ENCODE measurements at places on chromosomes 3 and 15.

DNA sequence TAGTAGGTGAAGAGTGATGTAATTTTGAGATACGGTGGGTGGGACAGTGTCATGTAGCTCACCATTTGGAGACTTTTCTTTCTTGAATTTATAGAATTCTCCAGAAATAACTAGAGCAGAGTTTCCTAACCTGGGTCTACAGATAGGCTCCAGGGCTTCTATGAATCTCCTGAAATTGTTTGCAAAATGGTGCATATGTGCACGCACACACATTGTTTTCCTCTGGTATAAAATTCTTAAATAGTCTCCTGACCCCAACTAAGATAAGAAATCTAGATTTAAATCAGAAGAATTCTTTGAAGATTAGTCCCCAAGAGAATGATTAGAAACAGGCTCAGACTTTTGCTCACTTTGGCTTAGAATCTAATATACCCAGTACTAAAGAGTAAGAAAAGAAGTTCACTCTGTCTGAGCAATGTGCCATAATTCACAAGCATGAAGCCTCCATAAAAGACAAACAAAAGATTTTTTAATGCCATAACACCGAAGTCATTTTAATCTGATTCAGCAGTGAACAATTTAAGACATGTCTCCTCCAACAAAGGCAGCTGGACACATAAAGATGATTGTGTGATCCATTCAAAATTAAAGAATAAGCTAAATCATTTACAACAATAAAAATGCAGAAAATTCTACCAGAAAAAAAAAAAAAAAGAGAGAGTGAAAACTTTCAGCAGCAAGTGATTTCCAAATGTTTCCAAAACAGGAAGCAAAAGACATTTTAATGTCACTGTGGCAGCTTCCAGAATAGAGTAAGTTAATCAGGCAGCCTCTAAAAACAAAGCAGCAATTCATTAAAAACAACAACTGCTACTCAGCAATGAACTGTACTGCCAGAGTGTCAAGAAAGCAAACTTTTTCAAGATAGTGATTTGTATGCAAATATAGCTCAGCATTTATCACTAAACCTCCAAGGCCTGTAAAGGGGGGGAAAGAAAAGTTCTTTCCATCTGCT is 975.5 kb upstream of the CFAP20DC start:
- peak; percentile 1 for DNase-seq

GRCh38 chr3:53719796-53720195 is 126.4 kb downstream of the CHDH start:
- peak; percentile 14 for DNase-seq

- no peak for DNase-seq
These were observed 45.9 kb downstream of the DAPK2 start for GRCh38 chr15:64000183-64000951.

DNA sequence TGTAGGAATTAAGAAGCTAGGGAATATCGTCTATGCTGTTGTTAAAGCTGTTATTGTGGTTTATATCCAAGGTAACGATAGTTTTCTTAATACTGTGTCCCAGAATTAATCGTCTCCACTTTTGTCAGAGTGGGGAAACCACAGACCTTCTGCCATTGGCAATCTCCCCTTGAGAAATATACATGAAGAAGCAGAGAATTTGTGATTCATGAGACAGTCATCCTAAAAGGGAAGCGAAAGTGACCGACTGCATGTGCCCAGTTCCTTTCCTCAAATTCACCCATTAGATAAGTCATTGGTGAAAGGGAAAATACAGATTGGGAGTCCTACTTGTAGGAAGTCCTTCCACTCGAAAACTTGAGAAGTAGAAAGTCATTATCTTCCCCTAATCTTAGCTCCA is 26.6 kb downstream of the DIPK2A start:
- peak; percentile 88 for DNase-seq

GRCh38 chr3:129058441-129059200 is 2.0 kb upstream of the GP9 start:
- DNase-seq, result no peak

GRCh38 chr15:37902126-37902525 is 32.3 kb upstream of the TMCO5A start:
- DNase-seq, result no peak

GRCh38 chr3:30289324-30289723 is 317.1 kb upstream of the TGFBR2 start:
- peak; percentile 27 for DNase-seq

DNA sequence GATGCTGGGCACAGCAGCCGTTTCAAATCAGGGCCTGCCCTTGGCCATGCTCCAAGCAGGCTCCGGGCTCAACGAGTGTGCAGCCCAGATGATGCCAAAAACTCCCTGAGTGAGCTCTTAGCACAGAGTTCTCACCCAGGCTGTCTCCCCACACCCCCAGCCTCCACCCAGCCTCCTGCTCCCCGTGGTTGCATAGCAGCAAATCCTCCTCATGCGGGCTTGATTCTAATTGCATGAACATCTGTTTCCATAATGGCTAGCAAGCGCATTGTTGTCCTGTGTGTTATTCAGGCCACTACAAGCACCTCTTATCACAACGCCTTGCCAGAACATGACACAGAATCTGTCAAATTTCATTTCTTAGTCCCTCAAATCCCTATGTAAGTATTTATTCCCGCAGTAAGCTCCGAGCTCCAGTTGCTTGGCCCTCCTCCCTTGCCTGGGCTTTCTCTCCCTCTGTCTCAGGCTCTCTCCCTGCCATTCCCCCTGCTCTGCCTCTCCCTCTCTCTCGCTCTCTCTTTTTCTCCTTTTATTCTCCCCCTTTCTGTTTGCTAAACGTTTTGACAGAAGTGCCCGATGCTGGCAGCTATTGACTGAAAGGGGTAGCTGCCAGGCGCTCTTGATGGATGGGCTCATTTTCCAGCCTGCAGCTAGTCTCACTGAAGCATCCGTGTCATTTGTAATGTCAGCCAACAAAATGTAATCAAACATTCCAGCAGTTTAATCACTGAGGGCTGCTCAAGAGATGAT is 306.5 kb downstream of the IL20RB start:
- DNase-seq, result no peak

DNA sequence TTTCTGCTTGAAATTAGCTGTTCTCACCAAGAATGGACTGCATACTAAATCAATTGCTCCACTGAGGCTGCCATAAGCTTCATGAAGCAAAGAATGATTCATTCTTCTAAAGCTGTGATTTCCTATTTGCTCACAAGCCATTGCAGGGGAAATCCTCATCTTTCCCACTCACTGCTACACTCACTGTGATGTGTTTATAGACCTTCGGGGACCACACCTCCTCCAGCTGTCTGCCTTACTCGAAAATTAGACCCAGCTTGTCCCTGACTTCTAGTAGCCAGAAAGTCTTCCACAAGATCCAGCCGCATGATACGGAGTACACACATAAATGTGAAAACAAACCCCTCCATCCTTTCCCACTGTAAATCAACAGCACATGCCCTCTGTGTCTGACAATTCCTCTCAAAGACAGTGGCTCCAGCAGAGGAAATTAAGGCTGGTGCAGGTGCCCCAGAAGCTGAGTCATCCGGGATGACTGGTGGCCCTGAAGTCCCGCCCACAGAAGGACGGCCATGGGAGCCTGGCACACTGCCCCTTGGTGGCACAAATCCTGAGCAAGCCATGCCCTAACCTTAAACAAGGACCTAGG is 172.0 kb downstream of the STT3B start:
- peak; percentile 88 for DNase-seq

GRCh38 chr3:148642214-148642613 is 55.5 kb upstream of the AGTR1 start:
- DNase-seq, result peak; percentile 27

GRCh38 chr3:168996622-168997021 is 666.9 kb downstream of the MECOM start:
- no peak for DNase-seq

DNA sequence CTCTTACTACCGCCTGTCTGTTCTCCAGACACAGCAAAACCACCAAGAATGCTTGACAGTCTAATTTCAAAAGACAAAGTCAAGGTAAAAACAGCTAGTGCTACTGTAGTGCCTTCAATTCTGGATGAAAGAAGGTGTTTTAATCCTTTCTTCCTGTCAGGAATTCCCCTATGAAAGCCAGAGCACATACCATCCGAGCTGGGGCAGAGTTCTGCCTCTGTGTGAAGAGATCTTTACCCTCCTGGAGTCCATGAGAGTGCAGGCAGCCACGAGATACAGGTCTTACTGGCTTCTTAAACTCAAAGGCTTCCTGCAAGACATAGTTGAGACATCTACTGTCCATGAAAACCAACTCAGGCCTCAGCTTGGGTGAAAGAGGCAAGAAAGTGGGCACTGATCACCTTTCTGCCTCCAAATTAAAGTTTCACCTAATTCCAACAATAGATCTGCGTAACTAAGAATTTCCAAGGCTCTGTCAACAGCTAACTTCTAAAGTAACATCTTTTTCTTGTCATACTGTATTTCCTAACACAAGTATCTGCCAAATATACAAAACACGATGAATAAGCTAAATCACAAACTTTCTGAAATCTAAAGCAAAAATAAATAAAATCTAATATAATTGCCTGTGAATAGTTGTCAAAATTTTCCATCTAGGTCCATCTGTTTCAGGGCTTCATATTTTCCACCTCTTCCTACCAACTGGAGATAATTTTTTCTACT is 7.5 kb downstream of the CDC25A start:
- peak; percentile 38 for DNase-seq

DNA sequence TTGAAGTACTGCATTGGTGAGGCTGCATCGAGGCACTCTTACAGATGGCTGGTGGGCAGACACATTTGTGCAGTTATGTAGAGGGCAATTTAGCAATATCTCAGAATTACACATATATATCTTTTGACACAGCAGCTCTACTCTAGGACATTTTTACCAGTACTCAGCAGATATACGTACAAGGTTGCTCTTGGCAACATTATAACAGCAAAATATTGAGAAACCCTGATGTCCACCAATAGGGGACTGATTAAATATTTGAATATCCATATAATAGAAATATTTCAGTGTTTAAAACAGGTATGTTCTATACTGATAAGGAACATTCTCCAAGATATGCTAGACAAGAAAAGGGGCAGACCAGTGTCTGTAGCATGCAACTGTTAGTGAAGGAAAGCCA is 7.9 kb upstream of the FBXO22 start:
- no peak for DNase-seq

GRCh38 chr15:73954188-73955145 is 28.2 kb downstream of the LOXL1 start:
- no peak for DNase-seq

GRCh38 chr15:25207369-25207768 is 231.5 kb downstream of the UBE3A start:
- no peak for DNase-seq

- no peak for DNase-seq
These were observed 5.4 kb upstream of the MRPS22 start for GRCh38 chr3:139338405-139338804.

GRCh38 chr3:100402891-100403290 is 1.6 kb downstream of the LNP1 start:
- DNase-seq, result no peak

DNA sequence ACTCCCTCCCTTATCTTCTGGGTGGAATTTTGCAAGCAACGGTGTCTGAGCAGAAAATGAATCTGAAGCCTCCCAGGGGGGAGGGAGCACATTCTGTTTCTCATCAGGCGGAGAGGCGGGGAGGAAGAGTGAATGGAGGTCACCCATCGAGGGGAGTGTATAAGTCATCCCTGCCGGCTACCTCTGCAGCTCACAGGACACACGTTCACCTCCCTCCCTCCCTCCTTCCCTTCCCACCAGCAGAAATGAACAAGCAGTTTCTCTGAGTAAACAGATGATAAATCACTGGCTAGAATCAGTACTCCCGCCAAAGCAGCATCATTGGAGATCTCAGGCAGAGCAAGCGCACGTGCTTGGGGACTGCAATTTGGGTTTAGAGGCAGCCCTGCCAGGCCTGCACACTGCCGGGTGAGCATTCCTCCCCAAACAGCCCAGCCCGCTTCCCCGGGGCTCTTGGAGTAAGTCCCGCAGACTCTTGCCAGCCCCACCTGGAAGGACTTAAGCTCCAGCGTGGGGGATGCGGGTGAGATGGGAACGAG is 38.3 kb downstream of the CPN2 start:
- peak; percentile 72 for DNase-seq

DNA sequence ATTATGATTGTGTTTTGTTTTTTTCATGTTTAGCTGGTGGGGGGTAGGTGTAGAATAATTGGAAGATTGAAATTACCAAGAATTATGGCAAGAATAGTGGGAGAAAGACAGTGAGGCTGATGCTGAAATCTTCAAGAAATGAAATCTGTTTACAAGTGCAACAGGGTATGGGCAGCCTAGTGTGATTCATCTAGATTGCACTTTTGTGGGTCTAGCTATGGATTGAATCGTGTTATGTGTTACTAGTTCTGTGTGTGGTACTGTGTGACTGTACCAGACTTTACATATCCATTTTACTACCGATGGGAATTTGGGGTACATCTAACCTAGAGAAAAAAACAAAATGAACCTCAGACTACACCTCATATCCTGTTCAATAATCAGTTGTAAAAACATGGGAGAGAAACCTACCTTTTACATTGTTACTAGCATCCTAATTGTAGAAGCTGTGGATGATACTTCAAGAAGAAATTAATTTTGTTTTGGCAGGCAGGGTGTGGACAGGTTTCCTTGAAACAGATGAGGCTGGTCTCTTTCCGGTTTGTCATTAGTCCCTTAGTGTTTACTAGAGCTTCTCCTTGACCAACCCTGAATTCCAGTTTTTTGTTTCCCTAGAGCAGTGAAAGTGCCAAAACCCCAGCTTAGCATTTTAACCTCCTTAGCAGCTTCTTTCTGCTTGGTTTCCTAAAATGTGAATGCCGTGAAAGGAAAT is 47.9 kb downstream of the OPA1 start:
- peak; percentile 65 for DNase-seq

DNA sequence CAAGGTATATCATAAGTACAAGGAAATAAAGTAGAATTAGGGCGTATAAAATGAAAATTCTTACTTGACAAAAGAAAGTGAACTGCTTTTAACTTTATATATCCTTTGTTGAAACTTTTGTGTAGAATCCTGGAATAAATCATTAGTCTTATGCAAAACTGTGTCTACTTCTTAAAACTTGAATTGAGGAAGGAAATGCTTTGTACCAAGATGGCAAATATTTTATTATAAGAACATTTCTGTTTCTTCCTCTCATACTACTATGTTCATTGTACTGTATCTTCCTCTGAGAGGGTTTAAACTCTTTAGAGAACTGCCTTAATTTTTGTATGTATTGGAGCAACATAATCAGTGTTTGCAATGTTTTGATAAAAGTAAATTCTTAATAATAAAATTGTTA is 42.0 kb downstream of the RASA2 start:
- DNase-seq, result no peak

DNA sequence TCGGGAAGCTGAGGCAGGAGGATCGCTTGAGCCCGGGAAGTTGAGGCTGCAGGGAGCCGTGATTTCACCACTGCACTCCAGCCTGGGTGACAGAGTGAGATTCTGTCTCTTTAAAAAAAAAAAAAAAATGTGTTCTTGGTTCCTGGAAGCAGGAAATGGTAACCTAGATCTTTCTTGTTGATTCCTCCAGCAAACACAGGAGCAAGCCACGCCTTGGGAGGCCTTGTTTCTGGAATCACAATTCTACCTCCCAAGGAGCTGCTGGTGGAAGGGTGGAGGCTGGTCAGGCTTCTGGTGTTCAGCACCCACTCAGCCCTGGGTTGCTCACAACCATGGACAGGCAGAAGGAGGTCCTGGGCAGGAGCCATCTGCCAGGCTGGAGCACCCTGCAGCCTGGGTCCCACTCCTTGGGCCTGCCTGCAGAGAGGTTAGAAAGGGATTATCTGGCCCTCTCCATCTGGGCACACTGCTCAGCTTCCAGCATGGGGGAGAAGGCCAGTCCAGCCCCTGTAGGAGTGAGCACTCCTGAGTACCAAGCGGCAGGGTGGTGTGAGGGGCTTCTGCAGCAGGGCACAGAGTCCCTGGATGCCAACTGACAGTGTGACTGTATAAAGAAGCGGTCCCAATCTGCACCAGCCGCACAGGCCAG is 65.6 kb downstream of the ABTB1 start:
- DNase-seq, result peak; percentile 55

Measured in iris pigment epithelial cell (primary cell).